CD4-positive, alpha-beta memory T cell (primary cell): ENCODE measurements at places on chromosomes 5 and 9. TPM values are rescaled to one million over a fixed set of nuclear protein-coding genes. Genes with fewer than 3 reads are reported as not detected.

DNA sequence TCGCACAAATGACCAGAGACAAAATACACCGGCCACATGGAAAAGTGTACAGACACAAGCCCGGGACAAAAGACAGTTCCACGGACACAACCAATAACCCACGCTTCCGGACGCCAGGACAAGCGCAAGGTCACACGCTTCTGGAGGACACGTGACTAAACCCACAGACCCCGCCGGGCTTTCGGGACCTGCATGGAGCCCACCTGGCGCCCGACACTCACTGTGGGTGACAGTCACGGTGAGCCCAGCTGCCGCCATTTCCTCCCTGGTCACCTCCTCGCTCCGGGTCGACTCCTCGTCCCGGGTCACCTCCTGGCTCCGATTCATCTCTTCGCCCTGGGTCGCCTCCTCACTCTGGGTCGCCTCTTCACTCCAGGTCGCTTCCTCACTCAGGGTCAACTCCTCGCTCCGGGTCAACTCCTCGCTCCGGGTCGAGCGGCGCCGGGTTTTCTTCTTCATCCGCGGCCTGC, 470 bp downstream of the BAG1 start:
- DNase-seq: peak; percentile 64

DNA sequence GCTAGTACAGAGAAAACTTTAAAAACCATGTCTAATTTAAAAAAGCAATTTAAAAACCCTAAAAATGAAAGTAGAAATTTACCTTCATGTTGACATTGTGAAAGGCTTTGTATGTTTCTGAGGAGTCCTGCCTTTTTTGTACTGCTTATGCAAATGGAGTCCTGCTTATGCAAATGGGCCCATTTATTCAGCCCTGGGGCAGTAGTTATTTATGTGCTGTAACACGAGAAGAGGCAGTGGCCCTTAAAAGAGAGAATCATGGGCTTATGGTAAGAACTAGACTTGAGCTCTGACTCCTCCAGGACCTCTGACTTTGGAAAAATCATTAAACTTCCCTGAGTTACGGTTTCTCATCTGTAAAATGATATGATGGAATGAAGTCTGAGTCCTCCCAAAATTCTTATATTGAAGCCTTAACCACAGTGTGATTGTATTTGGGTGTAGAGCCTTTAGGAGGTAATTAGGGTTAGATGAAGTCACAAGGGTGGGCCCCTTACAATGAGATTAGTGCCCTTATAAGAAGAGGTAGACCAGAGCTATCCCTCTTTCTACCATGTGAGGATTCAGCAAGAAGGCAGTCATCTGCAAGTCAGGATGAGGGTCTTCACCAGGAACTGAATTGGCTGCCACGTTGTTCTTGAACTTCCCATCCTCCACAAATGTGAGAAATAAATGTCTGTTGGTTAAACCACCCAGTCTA, 447.8 kb upstream of the CD180 start:
- no peak for DNase-seq

BRINP1 gene
- total RNA-seq: not detected

DNA sequence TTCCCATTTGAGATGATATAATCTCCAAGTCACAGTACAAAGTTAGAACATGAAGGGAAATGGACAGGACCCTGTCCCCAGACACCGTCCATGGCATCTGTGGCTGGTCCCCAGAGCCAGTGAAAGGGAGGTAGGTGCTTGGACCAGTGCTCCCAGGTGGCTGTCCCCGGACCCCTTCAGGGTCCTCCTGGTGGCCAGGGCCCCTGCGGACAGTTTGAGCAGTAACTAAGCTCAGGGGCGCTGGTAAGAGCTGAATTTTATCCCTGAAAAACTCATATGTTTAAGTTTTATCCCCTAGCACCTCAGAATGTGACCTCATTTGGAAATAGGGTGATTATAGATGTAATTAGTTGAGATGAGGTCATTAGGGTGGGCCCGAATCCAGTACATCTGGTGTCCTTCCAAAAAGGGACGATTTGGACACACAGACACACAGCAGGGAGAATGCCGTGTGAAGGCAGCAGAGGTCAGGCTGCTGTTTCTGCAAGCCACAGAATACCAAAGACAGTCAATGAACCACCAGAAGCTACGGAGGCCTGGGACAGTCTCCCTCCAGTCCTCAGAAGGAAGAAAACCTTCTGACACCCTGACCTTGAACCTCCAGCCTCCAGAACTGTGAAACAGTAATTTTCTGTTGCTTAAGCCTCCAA, 185.0 kb downstream of the ATPSCKMT start:
- DNase-seq: no peak

- DNase-seq: no peak
These were observed 179.7 kb downstream of the HSD17B3 start for GRCh38 chr9:96122282-96122681.

CD72 gene
- 4.4 TPM for total RNA-seq

PDGFRB gene
- not detected for total RNA-seq

SYK gene
- 0.76 TPM for total RNA-seq

TMEM8B gene
- total RNA-seq: 10.5 TPM

ECM2 gene
- total RNA-seq: not detected

RAB14 gene
- 65.5 TPM for total RNA-seq

DNA sequence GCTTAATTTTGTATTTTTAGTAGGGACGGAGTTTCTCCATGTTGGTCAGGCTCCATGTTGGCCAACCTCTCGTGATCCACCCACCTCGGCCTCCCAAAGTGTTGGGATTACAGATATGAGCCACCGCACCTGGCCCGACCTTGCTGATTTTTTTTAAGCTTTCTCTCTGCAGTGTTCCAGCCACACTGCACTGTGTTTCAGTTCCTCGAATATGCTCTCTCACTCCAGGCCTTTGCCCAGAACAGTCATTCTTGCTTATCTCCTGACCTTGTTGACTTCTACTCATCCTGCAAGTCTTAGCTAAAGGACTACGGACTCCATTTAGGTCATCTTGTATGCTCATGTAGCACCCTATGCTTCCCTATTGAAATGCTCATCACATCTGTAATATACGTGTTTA, 3.3 kb downstream of the SNAPC3 start:
- DNase-seq: no peak

DNA sequence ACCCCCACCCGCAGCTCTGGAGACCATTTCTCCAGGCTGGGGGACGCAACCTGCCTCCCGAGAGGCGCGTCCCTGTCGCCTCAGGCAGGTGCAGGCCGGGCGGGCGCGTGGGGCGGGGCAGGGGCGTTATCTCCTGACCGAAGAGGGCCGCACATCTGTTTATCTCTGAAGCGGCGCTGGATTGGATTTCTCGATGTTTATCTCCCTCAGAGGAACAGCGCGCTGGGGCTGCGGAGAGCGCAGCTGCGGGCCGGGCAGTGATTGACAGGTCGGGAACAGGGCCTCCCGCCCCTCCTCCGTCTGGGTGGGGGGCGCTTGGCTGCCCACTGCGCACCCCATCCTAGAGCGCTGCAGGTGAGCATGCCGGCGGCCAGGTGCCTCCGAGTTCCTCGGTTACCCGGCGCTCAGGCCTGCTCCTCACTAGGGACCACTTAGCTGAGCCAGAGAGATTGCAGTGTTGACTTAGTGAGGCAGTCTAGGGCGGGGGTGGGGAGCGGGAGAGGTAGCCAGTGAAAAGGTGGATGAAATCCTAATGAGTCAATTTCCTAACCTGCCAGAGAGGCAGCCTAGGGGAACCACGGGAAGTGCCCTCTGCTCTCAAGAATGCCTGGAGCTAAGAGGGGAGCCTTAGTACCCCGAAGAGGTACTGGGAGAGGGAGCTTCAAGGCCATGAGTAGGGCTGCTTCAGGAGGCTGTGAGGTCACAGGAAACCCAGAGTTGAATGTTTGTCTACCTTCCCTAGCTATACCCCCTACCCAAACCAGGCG, 39.6 kb upstream of the TIFAB start:
- no peak for DNase-seq

INSL6 gene
- not detected for total RNA-seq

GRCh38 chr5:146877178-146877681, 1.3 kb downstream of the PPP2R2B start:
- no peak for DNase-seq

GRCh38 chr5:103582364-103582763, 19.8 kb upstream of the NUDT12 start:
- no peak for DNase-seq

SH3GL2 gene
- not detected for total RNA-seq
